SK-MEL-5 (cell line): ENCODE measurements at places on chromosomes 7 and 10. TPM values are rescaled to one million over a fixed set of nuclear protein-coding genes. Genes with fewer than 3 reads are reported as not detected.
A peak's percentile ranks its signal among the peaks of the same experiment; 100 is the strongest.

DNA sequence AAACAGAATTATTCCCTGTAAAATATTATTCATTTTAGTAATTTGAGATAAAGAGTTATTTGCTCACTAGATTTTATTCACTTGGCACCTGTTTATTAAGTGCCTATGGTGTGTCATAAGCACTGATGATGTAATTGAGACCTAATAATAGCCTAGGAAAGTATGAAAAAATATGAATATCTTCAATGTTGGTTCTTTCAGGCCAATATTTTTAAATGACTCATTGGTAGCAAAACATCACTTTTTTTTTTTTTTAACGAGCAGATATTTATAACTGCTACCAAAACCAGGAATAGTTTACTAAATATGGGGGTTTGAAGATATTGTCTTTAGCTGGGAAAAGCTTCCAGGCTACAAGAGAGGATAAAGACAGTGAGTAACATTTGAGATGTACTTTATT lies 228.0 kb downstream of the PRKG1 start:
- DNase-seq, result no peak

DNA sequence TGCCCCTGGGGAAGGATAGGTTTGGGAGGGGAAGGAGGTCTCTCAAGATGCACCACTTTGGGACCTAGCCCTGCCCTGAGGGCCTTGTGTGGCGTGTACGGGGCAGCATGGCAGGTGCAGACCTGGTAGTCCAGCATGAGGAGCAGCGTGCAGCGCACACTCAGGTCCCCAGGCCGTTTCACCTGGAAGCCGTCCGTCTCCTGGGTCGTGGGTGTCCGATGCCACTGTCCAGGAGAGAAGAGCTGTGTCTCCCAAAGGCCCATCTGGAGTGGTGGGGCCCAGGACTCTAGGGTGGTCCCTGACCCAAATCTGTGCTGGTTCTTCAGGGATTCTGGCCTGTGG lies 6.8 kb downstream of the SMARCD3 start:
- no peak for DNase-seq

Gene NRF1
- 6.7 and 12.4 TPM in 2 replicates for total RNA-seq

DNA sequence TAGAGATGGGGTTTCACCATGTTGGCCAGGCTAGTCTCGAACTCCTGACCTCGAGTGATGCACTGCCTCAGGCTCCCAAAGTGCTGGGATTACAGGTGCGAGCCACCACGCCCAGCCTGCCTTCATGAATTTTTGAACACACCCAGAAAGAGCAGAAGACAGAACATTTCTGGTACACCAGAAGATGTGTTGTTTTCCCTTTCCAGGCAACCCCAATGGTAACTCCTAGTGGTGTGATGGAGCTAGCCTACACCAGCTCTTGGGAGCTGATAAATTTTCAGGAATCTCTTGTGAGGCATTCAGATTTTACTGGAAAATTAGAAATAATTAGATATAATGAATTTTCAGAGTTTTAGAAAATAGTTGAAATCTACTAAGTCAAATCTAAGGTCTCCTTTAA lies 904 bp upstream of the CCDC7 start:
- no peak for DNase-seq

Gene GPR15LG
- total RNA-seq, result not detected in 2 replicates

Gene LLCFC1
- not detected in 2 replicates for total RNA-seq

- no peak for DNase-seq
These were observed 62.2 kb downstream of the CNOT4 start for GRCh38 chr7:135447748-135448147.

DNA sequence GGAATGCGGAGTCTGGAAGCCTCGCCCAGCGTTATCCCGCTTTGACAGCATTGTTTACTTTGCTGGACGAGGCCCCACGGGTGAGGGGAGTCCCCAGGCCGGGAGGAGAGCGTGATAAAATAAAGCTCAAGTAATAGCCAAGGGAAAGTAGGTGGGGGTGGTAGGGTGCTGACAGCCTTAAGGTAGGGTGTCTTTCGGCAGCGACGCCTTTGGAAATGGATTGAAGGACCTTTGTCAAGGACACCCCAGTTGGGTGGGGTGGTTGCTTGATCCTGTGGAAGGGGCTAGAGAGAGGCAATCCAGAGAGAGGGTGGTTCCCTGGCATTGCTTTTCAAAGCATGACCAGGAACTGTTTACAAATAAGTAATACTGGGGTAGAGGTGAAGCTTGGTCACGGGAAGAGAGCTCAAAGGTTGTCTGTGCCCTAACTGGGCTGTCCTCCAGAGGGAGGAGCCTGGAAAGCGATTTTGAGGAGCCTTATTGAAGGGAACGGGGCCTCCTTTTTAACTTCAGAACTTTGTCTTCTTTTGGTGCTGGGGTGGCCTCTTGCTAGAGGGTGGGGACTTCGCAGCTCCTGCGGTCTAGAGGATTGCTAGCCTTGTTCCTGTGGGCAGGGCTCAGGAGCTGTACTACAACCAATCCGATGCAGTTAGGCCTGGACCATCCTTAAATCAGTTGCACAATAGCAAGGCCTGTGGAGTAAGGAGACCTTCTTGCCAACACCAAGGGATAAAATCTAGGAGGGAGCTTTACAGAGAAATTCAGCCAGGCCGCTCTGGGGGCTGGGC lies 1.3 kb downstream of the EIF4EBP2 start:
- DNase-seq, result peak; percentile 75

Gene EPO
- total RNA-seq, result 0.29 TPM in 1 of 2 replicates, not detected in the other

GRCh38 chr7:27030393-27031050 lies 65.3 kb downstream of the HOXA1 start:
- DNase-seq, result no peak

Gene AKR1C1
- total RNA-seq, result 0.24 and 0.27 TPM in 2 replicates

Gene PRSS1
- not detected in 2 replicates for total RNA-seq

- DNase-seq, result no peak
These were observed 180.8 kb downstream of the MDFIC start for GRCh38 chr7:115102738-115103137.

DNA sequence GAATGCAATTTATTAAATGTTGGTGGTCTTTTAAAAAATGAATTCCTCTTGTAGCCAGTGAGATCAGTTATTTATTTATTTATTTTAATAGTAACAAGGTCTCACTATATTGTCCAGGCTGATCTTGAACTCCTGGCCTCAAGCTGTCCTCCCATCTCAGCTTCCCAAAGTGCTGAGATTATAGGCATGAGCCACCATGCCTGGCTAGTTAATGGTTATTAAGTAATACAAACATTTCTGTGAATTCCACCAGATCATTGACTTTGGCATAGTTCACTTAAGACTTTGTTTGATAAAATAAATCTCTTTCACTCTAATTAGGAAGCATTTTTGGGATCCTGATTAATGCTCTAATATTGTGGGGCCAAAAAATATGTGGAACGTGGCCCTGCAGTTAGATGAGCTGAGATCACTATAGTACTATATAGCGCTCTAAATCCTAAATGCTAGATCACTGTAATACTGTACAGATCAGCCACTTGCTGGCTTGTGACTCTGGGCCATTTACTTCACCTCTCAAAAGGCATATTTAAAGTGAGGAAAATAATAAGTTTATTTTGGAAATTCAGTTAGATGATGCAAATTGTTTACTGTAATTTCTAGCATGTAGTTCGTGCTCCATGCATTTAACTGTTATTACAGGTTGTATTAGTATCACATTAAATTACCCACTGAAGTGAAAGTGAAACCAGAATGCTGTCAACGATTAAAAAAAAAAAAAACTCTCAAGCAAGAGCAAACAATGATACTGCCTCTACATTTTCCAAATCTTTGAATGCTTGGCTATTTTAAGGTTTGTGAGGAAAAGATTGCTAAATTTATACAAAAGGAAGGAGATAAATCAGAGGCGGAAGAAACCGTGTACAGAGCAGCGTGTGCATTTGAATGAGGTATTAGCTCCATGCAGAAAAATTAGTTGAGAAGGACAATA lies 15.9 kb upstream of the FAS start:
- peak; percentile 14 for DNase-seq
